Forelimb muscle (tissue), 1 donor: ENCODE measurements at places on chromosomes 16 and 17. TPM values are rescaled to one million over a fixed set of nuclear protein-coding genes. Genes with fewer than 3 reads are reported as not detected.

GRCh38 chr17:35795007-35795870, at the start of gene MMP28:
Gene MMP28, minus strand, starts transcription at chr17:35795641. Its CDS starts 264 bp downstream, at chr17:35795377.
- no peak for DNase-seq

- DNase-seq, result no peak
Measured at GRCh38 chr16:51449441-51449840, 298.4 kb upstream of the SALL1 start.

The PTX4 gene
- 0.53 TPM for polyA plus RNA-seq

DNA sequence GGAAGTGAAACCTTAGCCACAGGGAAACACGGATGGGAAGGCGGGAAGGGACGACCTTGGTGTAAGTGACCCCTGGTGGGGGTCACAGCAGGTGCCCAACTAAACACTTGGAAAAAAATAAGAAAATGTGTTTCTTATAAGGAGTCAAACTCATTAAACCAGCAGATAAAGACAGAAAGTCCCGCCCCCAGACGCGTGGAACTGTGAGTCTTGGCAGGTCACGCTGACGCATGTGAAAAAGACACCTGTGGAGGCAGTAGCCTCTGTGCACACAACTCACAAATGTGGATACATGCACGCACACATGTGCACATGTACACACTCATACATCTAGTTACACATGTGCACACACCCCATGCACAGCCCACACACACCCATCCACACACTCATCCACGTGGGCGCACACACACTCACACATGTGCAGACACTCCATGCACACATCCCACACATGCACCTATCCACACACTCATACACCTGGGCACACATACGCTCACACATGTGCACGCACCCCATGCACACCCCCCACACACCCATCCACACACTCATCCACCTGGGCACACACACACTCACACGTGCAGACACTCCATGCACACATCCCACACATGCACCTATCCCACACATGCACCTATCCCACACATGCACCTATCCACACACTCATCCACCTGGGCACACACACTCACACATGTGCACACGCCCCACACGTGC, 432.4 kb downstream of the SOX9 start:
- no peak for DNase-seq

The FAM171A2 gene
- polyA plus RNA-seq, result 105 TPM

The NGFR gene
- 39.8 TPM for polyA plus RNA-seq

The FASN gene
- polyA plus RNA-seq, result 24.6 TPM

DNA sequence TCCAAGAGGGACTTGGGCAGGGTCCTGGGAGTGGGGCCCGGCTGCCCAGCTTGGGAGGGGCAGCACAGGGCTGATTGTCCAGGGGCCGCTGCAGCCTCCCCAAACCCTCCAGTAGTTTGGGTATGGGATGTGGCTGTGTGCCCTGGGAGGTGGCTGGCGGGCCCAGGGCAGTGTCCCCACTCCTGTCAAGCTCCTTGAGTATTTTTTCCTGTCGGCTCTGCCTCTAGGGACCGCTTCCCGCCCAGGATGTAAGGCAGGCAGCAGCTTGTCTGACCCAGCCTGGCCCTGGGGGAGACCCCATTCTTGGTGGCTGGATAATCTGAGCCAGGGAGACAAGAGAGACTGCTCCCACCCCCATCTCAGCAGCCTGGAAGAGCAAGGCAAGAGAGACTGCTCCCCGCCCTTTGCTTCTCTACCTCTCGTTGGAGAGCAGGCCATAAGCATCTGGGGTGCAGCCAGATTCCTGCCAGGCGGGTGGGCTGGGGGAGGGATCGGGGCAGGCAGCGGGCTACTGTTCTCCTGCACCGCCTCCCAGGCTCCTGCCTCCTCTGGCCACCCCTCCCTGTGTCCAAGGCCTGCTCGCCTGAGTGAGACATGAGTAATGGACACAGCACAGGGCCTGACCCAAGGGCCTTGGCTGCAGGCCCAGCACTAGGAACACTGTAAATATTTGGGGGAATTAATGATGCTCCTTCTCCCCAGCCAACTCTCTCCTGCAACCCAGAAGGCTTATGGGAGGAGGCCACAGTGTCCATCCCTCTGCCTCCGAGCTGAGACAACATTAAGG, 18.4 kb upstream of the ITGA3 start:
- DNase-seq, result no peak

DNA sequence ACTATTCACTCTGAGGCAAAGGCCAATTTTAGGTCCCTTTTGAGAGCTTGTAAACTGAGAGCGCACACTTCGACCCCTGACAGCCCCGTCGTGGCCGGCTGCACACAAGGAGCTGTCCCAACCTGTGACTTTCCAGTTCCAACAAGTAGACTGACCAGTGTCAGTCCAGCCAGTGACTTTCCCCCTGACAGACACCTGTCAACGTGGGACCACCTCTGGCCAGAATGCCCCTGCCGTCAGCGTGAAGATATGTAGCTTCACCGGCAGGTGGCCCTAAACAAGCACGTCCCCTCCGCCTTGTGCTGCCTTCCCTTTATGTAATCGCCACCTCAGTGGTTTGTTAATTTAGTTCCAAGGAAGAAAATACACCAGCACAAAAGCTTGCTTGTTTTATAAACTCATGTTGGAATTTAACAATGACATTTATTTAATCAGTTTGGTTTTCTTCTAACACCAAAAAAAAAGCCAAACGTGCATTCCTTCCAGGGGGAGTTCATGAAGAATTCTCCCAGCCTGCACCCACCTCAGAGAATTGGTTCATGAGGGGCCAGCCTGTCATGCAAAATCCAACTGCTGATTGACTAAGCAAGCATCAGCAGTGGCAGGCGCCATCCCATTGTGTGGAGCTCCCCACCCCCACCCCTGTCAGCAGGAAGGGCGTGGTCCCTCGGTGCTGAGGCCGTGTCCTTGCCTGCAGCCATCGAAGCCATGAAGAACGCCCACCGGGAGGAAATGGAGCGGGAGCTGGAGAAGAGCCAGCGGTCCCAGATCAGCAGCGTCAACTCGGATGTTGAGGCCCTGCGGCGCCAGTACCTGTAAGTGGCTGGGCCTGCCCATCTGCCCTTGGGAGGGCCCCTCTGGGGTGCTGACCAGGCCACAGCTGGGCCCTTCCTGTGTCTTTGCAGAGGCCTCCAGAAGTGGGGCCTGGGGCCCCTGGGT, 33.9 kb downstream of the PLD6 start:
- DNase-seq, result no peak

The SLC5A10 gene
- polyA plus RNA-seq, result 0.16 TPM

The CDK5R1 gene
- polyA plus RNA-seq, result 8.5 TPM

GRCh38 chr17:4497101-4497824, 1.4 kb upstream of the SPNS2 start:
- DNase-seq, result no peak

DNA sequence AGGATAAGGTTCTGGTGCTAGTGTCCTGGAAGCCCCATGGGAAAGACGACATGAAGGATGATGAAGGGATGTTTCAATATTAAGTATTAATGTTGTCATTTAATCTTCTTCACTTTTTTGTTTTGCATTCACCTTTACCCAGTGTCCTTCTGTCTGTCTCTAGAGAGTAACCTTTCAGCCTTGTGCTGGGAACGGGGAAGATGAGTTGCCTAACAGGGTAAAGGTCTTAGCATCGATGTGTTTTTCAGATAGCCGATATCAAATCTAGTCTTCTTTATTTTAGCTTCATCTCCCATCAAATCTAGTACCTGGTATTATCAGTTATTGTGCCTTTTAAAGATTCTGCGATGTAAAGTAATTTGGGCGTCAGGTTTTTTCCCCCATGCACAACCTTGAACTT, 125.4 kb downstream of the BCAS3 start:
- DNase-seq, result no peak

GRCh38 chr17:47621293-47622179, 28.2 kb upstream of the KPNB1 start:
- DNase-seq, result no peak

- no peak for DNase-seq
Measured at GRCh38 chr16:86517652-86518258, 7.4 kb downstream of the FOXF1 start.

GRCh38 chr17:58995247-58995940, 111.3 kb downstream of the TRIM37 start:
- no peak for DNase-seq

The CLEC18B gene
- 2.8 TPM for polyA plus RNA-seq

DNA sequence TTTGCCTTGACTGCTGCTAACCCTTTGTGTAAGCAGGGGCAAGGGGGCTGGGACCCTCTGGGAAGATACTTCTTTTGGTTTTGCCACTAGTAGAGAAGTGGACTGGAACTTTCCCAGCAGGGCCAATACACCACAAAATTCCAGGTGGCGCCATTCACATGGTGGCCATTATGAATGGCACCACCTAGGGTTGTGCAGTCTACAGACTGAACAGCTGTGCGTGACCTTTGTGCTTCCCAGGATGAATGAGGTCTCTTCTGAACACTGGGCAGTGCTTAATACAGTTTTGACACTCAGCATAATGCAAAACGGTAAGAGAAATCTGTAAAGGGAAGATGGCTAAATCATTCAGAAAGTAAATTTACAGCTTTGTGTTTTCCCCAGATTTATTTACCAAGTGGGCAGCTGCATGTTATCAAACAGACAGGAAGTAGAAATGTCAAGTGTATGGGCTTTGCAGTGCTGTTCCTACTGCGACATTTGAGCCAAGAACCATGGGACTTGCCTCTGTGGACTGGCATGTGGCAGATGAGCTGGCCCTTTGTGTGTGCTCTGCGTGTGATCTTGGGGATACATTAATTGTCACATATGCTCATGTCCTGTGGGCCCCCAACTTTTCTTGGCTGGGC, 9.2 kb downstream of the SYT17 start:
- DNase-seq, result no peak

GRCh38 chr17:6608321-6608720, 32.2 kb downstream of the KIAA0753 start:
- no peak for DNase-seq

DNA sequence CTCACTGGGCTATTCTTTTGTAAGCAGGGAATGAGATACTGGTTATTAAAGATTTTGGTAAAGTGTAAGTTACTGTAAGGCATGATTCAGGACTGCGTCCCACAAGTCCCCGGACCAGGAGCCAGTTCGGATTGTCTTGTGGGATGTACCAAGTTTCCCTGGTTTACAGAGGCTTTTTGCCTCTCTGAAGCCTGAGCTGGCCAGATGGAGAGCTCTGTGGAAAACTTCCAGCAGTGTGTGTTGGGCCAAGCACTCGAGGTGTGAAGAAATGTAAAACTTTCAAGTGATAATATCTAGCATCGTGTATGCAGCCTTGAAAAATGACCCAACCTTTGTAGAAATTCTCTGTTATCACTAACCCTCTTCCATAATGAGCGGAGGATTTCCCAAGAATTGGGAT, 2.4 kb downstream of the EPN2 start:
- no peak for DNase-seq

GRCh38 chr17:42407289-42407836, 15.7 kb downstream of the CAVIN1 start:
- DNase-seq, result no peak

DNA sequence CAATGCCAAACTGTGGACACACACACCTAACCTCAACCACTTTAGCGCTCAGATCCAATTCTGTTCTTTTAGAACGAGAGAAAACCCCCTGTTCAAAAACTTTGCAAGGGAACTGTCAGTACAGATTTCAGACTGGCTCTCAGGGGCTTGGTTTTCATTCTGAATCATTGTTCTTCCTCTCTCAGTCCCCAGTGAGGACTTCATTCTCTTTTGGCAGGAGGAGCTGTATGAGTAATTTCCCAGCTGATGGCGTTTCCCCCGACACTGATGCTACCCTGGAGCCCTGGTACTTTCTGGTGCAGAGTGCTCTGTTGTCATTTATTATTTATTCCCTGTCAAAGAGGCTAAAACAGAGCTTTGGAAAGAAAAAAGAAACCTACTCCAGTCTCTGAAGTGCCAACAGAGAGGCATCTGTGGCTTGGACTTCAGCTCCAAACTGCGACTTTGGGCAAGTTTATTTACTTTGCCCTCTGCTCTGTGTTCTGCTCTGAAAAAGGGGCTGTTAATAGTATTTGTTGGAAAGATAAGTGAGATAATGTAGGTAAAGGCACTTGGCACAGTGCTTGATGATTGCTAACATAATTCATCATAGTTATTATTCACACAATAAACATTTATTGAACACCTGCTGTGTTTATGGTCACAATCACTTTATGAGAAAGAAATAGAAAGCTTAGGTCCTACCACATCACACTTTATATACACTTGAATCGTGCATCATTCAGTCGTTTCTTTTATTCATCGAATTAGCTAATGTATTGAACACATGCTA, 28.3 kb downstream of the ETV4 start:
- no peak for DNase-seq

The SLC47A2 gene
- 0.38 TPM for polyA plus RNA-seq

- no peak for DNase-seq
Measured at GRCh38 chr17:6924208-6924607, 71.6 kb upstream of the ALOX12 start.

GRCh38 chr17:79401704-79402674, 208.9 kb downstream of the RBFOX3 start:
- DNase-seq, result no peak

DNA sequence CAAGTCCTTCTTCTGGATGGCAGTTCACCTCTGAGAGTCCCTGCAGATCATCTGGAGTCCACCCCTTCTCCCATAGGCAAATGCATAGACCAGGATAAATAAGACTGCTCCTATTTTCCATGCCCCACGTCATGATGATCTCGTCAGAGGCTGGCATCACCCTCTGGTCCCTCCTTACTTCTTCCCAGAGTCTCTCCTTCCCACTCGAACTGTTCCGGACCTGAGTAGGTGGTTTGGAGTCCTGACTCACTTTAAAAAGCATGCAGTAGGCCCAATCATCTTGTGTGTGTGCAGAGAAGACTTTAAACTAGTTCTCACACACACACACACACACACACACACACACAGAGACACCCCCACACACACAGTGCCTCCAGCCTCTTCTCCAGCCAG, 72.0 kb downstream of the SOX9 start:
- no peak for DNase-seq

GRCh38 chr17:72146371-72146770, 25.6 kb downstream of the SOX9 start:
- no peak for DNase-seq

DNA sequence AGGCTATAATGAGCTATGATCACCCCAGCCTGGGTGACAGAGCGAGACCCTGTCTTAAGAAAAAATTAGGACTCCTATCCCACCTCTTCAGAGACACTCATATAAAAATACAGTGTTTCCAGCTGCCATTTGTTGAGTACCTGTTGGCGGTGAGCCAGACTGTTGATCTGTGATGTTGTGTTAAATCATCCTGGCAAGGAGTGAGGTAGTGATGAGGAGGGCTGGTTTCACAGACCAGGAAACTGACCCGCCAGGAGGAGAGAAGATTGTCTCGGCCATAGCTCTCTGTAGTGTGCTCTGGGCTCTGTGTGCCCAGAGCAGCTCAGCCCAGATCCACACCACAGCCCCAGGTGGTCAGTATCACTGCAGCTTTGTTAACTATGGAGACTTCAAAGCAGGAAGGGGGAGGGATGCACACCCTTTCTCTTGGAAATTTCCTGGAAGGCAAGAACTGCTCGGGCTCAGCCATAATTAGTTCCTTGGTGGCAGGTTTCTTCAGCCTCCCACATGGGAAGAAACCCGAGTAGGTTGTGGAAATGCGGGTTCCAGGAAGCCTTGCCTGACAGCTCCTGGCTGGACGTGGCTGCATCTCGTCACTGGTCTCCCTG, 343.0 kb downstream of the SNX29 start:
- no peak for DNase-seq

The SPATA32 gene
- 0.11 TPM for polyA plus RNA-seq

GRCh38 chr16:50947826-50948225, 203.2 kb downstream of the SALL1 start:
- DNase-seq, result no peak

GRCh38 chr16:5215901-5216300, 118.3 kb upstream of the EEF2KMT start:
- no peak for DNase-seq

The PSMC3IP gene
- 9.3 TPM for polyA plus RNA-seq
